ENCODE measurements at places on chromosomes 2 and 18.

DNA sequence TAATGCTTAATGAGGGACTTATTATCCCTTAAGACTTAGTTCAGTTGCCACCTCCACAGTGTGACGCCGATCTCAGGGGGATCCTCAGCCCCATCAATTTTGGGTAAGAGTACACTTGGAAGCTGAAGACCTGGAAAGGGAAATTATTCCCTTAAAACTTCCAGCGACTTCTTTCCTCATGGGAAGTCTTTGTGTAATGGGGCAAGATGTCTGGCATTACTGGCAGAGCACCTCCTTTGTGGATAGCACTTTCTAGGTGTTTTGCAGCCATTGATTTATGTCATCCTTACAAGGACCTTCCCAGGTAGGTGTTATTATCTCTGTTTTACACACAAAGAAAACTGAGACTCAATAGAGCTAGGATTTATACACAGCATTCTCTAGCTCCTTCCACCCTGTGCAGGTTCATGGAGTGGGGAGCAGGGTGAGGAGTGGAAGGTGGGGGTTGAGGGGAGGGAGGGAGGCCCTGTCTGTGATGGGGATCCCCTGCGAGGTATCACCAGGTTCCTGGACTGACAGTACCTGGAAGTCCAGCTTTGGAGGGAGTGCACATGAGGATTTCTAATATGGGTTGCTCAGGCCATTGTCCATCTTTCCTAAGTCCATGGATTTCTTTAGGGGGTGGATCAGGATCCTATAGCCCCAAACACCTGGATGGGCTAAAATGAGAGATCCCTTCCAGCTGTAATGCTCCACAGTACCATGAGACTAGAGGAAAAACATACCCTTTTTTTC is 79.4 kb downstream of the MYCN start:
- DNase-seq = no peak

- no peak for DNase-seq
These were observed 115.3 kb upstream of the TANK start for GRCh38 chr2:161044921-161045320.

DNA sequence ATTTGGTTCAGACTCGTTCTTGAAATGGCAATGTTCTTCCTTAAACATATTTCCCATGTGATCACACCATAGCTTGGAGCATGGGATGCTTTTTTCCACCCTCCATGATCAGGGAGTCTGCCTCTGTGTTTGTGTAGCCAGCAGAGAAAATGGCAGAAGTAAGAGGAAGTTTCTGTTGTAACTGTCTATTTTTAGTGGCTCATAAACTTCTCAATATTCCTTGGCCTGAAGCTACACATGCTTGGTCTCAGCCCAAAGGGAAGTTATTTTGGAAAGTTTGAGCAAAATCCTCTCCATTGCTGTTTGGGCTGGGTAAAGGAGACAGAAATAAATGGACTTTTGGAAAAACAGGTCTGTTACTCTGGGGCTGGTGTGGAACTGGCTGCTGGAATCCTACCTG is 33.4 kb upstream of the ITGA6 start:
- no peak for DNase-seq

DNA sequence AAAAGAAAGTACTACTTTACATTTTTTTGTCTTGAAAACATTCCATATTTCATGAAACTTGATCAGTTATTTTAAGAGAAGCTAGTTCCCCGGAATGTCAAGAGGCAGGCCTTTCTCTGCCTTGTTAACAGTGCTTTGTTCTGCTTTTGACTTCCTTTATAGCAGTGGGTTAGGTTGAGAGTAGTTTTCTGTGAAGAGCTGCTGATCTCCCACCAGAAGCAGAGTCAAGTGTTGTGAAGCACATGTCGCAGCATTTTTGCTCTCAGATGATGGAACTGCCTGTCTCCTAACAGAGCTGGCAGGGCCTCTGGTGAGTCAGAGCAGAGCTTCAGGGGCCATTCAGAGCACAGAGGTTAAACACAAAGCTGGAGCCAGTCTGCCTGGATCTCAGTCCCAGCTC is 871.8 kb downstream of the SLC4A3 start:
- no peak for DNase-seq

DNA sequence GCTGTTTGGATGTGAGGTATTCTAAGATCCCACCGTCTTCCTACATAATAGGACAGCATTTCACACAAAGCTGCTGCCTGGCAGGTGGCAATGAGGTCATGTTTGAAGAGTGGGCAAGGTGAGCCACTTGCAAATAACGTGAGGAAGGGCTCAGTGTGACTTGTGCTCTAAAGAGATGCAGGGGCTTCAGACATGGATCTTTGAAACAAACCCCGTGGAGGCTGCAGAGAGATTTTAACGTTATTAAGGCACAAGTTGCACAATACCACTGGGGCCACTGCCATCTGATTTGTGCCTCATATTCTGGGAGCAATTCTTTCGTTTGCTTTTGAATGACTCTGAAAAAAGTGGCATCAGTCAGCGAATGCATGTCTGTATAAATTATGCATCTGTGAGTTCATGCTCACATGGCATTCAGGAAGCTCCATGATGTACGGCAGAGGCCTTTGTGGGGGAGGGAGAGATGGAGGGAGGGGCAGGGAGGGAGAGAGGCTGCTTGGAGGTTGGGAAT is 362.0 kb downstream of the SOX11 start:
- no peak for DNase-seq

DNA sequence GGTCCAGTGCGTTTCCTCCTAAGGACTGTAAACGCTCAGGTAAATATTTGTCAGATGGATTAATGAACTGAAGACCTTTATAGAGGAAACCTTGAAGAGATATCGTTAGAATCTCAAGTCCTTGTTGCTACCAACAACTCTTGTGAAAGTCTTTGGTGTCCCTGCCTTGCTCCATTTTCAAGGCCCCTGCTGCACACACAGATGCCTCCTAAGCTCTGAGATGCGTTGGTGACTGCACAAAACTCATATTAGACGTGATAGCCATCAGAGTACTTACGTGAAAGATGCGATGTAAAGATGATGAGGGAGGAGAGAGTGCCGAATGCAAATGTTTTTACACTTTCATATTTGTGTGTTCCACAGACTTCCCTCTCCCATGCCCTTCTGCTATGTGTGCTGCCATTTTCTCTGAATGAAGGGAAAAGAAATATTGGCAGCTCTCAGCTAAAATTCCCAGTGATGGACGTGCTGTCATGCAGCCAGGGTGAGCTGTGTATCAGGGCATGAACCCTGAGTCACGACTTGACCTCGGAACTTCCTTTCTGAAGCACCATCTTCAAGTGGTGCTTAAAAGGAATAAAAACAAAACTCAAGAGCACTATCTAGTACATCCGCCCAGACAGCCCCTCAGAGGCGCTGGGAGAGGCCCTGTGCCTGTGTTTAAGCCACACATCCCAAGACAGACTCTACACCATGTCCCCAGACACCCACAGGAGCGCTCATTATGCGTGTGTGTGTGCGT is 117.4 kb downstream of the FAM210A start:
- DNase-seq = no peak

DNA sequence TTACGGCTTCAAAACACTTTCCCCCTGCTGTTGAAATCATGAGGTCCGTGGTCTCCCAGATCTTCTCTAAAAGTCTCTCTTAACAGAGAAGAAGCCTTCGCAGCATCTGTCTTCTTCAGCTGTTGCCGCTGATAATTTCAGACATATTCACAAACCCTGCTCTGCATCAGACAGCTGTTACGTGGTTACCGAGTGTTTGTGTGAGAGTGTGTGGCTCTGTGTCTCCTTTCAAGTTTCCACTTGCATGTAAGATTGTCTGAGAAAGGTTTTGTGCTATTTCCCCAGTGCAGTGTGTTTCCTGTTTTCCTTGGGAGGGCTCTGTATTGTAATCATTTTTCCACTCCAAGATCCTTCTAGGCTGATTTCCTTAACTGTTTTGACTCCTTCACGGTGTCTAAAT is 32.8 kb downstream of the MAIP1 start:
- no peak for DNase-seq

All from GM13977 (cell line).